ENCODE measurements at places on chromosomes 11 and 22. TPM values are rescaled to one million over a fixed set of nuclear protein-coding genes. Genes with fewer than 3 reads are reported as not detected.

Gene SOX6
- 0.02 TPM for total RNA-seq

Gene PYGM
- 0.05 TPM for total RNA-seq

Gene JAML
- not detected for total RNA-seq

Gene C22orf31
- total RNA-seq, result not detected

Gene LGALS1
- total RNA-seq, result 2,563 TPM

Gene GDPD4
- total RNA-seq, result not detected

GRCh38 chr11:119921571-119921970 lies 192.6 kb upstream of the NECTIN1 start:
- DNase-seq, result no peak

DNA sequence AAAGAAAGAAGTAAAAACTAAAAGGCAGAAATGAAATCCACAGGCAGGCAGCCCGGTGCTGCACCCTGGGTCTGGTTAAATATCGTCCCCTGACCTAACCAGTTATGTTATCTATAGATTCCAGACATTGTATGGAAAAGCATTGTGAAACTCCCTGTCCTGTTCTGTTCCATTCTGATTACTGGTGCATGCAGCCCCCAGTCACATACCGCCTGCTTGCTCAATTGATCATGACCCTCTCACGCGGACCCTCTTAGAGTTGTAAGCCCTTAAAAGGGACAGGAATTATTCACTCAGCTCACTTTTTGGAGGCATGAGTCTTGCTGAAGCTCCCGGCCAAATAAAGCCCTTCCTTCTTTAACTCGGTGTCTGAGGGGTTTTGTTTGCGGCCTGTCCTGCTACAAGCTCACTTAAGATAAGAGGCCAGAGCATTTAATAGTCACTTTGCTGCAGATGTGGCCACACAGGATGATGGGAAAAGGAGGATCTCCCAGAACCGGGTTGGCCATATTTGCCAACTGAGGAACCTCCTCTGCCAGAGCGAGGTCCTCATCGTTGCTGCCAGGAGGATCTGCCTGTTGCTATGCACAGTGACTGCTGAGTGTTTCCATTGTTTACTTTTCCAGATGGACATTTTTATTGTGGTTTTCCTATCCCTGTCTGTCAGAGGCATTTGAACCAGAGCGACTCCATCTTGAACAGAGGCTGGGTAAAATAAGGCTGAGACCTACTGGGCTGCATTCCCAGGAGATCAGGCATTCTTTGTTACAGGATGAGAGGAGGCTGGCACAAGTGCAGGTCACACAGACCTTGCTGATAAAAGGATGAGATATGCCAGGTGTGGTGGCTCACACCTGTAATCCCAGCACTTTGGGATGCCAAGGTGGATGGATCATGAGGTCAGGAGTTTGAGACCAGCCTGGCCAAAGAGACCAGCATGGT lies 10.2 kb downstream of the C11orf96 start:
- DNase-seq, result no peak

DNA sequence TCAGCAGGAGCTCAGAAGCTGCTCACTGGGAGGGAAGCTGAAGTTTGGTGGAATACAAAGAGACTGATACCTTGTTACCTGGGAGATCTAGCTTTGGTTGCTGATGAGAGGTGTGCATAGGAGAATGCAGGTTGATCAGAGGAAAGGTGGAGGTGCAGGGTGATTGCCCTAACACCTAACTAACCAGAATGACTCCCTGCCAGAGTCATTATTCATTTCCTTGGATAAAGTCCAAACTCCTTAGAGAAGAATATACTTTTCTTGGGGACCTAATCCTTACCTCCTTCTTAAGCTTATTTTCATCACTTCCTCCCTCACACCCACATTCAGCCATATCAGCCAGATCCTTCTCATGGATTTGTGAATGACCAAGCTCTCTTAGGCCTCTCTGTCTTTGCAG lies 814.2 kb upstream of the TENM4 start:
- DNase-seq, result no peak

GRCh38 chr22:44335903-44336803 lies 23.4 kb upstream of the SHISAL1 start:
- no peak for DNase-seq

GRCh38 chr22:39478441-39478850 lies 21.6 kb downstream of the MGAT3 start:
- peak; percentile 28 for DNase-seq

GRCh38 chr11:130063451-130063850 lies 6.2 kb upstream of the APLP2 start:
- DNase-seq, result no peak

- DNase-seq, result no peak
Observed at GRCh38 chr11:133913761-133914160, 43.0 kb downstream of the IGSF9B start.

DNA sequence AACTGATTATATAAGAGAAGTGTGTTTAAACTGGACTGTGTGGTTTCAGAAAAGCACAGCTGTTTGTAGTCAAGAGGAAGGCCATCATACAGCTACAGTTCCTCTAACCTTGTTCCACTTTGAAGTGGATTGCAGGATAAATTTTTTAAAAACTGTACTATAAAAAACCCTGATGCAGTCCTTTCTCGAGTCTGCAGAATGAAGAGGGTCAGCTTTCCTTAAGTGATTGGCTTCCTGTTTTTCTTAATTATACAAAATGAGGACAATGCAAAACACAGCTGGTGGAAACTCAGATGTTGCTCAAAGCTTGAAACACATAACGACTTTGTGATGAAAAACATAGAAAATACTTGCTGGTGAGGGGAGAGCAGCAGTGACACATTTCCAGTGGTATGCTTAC lies 1060.5 kb downstream of the DLG2 start:
- DNase-seq, result no peak

GRCh38 chr22:26174280-26174679 lies 5.0 kb downstream of the SEZ6L start:
- DNase-seq, result peak; percentile 2

DNA sequence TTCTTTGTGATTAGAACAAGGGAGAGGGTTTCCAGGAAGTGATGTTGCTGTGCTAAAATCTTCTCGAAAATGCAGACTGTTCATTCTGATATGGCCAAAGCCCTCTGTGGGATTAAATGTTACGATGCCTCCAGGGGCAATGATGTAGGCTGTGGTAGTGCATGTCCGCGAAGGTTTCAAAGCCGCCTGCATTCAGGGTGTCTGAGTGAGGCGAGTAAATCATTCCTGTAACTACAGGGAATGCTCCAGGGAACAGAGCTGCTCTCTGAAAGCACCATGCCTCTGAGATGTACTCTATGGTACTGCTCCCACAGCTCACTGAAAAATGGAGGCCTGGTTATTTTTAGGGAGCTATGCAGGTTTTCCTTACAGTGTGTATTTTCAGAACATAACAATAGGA lies 21.2 kb downstream of the PDGFD start:
- DNase-seq, result no peak
